ENCODE measurements at places on chromosomes 7 and 10.

DNA sequence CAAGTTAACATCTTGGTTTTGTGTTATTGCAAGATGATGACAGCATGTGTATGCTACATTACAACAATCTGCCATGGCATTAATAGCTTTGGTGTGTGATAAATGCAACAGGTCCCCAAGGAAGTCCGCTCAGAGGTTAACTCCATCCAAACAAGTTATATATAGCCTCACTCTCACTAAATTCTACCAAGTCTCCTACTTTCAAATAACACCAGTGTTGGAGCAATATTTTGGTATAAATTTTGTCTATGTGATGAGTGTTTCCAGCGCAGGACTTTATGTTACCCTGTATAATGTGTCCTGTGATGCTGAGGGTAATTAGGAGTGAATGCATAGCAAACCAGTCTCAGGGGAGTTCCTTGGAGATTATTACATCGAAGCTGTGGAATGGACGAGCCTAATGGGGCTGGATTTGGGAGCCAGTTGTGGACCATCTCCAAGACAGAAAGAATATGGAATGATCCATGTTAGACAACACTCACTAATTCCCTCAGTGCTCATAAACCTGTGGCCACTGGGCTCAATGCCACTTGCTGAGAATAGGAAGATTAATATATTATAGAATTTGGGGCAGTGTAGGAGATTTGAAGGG lies 127.6 kb upstream of the CXCL12 start:
- no peak for DNase-seq

- no peak for DNase-seq
These were observed 17.1 kb downstream of the FAM241B start for GRCh38 chr10:69647126-69647525.

DNA sequence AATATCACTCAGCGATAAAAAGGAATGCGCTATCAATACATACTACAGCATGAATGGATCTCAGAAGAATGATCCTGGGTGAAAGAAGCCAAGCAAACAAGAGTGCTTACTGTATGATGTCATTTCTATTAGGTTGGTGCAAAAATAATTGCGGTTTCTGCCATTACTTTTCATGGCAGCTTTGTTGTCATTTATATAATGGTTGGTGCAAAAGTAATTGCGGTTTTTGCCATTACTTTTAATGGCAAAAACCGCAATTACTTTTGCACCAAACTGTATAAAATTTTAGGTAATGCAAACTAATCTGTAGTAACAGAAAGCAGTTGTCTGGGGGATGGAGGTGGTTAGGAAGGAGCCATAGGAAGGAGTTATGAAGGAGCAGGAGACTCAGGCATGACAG lies 318.3 kb upstream of the ZMIZ1 start:
- no peak for DNase-seq

GRCh38 chr10:5566614-5567013 lies 41.9 kb downstream of the CALML3 start:
- no peak for DNase-seq

DNA sequence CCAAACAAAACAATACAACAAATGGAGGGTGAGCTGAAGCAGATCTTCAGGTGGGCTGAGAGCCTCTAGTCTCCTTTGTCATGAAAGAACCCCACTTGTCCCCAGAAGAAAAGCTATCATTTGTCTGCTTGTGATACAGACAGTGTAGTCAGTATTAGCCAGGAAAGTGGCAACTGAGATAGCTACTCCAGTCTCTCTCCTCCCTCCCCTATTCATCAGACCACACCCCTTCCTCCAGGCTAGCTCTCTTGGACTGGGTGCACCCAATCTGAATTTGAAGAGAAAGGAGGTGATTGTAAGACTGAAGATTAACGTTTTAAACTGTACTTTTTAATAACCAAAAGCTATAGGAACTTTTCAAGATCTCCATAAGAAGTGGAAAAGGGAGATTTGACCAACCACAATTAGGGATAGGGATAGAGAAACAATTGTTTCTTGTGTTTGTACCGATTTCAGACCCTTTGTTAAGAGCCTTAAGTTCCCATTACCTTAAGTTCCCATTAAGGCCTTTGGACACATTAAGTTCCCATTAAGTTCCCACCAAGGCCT lies 14.1 kb downstream of the BMPR1A start:
- peak; percentile 3 for DNase-seq

DNA sequence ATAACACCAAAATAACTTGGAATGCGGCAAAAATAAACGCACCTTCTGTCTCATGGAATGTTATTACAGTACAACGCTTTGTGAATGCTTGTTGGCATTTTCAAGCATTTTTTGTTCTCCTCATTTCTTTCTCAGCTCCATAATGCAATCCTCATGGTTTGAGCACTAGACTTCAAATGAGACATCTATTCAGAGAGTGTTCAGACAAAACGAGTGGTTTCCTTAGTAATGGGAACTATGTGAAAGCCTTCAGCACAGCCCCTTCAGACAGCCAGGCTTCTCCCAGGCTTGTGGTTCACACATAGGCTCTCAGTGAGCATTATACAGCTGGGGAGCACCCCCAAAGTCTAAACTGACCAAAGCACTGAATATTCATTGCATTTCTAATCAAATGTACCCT lies 8.6 kb upstream of the LRRN3 start:
- no peak for DNase-seq

DNA sequence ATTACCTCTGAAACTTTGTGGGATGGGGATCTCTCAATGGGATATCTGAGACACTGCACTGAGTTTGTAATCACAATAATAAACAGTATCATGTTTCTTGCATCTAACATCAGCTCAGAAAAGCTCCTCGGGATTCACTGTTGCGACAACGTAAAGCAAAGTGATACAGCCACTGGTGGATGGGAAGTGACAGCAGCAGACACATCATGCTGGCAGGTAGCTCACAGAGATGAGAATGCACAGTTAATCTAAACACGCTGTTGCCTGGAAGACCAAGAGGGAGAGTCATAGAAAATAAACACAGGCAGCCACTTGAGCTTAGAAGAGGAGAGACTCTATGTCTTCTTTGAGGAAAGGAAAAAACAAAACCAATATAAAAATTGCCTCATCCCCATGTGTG lies 513.8 kb downstream of the MAGI2 start:
- DNase-seq, result no peak

DNA sequence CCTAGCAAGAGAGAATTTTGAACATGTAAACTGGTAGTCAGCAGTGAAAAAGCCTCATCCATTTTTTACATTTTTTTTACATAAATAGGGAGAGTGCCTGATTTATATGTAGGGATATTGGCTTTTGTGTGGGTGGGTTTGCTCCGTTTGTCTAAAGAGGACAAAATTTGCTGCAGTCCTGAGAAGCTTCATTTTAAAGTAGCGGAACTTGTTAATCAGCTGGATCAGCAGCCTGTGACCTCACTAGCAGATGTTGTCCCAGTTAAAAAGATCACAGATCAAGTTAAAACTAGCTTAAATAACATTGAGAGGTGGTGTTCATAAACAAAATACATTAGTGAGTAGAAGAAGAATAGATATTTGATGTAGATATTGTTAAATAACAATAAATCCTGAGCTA lies 2.6 kb downstream of the ATRNL1 start:
- DNase-seq, result no peak

- DNase-seq, result no peak
These were observed 176.2 kb downstream of the LRMDA start for GRCh38 chr10:75607576-75607975.

DNA sequence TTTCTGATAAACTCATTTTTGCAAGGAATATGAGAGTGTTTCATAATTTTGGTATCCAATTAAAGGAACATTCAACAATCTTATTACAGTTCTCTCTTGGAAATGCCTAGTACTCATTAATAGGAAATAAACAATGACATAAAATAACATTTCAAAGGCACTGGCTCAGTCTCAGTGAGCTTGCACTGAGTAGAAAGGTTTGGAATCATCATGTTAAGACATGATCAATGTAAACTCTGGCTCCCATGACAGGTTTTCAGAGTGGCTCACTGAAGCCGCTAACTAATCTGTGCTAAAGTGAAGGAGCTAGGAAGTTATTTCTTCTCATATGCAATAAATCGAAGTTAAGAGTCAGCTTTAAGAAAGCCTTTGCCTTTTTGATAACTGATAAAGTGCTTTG lies 203.3 kb upstream of the HGF start:
- no peak for DNase-seq

DNA sequence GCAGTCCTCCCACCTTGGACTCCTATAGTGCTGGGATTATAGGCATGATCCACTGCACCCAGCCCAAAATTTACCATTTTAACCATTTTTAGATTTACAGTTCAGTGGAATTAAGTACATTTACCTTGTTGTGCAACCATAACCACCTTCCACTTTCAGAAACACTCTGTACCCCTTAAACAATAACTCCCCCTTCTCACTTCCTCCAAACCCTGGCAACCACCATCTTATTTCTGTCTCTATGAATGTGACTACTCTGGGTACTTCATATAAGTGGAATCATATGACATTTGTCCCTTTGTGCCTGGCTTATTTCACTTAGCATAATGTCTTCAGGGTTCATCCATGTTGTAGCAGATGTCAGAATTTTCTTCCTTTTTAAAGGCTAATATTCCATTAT lies 33.6 kb downstream of the SUFU start:
- DNase-seq, result no peak

GRCh38 chr10:21090609-21091082 lies 193.5 kb upstream of the NEBL start:
- DNase-seq, result no peak

GRCh38 chr10:49335364-49335972 lies 36.5 kb downstream of the C10orf71 start:
- no peak for DNase-seq

GRCh38 chr10:124534231-124534798 lies 72.7 kb downstream of the LHPP start:
- no peak for DNase-seq

DNA sequence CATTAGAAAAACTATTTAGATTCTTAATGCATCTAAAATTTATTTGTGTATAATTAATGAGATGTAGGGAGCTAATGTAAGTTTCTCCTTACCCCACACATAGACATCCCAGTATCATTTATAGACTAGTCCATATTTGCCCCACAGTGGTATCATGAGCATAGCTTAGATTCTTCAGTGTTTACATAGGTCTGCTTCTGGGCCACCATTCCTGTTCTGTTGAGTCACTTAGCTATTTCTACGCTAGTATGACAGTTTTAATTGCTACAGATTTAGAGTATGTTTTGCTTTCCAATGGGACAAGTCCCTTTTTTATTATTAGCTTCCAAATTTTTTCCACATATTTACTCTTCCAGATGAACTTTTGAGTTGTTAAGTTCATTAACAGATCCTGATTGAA lies 69.4 kb downstream of the MCMBP start:
- DNase-seq, result no peak

DNA sequence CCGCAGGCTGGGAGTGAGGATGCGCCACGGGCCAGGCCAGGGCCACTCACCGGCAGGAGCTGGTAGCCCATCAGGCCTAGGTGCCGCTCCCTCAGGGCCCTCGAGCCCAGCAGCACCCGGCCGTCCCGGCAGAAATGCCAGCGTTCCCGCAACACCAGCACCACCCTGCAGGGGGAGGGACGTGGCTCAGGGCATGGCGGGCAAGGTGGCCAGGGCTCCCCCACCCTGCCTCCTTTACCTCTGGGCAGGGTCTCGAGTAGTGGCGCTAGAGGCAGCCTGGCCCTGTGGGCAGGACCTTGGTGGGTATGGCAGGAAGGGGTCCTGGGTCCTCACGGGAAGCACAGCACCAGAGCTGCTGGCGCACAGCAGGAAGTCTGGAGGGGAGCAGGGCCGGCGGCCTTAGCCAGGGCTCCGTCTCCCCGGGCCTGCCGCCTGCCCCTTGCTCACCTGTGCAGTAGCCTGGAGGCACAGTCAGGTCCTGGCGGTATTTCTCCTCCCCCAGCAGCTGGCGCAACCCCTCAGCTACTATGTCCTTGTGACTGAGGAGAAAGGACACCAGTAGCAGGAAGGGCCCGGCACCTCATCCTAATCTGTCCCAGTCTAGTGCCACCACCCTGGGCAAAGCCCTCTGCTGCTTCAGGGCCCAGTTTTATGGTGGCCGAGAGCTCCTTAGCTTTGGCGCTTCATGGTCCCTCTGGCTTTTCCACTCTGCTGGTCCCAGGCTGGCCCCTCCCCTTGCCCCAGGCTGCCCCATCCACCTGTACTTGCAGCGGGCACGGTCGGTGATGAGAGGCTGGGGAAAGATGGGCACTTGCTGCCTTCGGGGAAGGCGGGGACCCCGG lies 3.5 kb downstream of the FASTK start:
- DNase-seq, result no peak

- peak; percentile 40 for DNase-seq
These were observed 238.4 kb downstream of the DIP2C start for GRCh38 chr10:451021-451471.

DNA sequence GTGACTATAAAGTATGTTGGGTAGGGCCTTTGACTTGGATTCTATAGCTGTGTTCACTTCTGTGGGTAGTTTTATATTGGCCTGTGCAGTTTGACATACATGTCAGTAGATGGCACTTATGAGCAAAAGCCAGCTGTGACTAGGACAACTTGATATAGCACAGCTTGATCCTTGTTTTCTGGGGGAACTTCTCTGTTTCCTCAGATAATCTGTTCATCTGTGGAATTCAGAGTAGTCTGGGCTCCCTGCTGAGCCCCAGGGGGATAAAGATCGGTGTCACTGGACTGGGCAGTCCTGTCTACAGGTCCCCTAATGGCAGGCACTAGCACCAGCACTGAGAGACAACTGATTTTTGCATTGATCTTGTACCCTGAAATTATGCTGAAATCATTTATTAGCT lies 25.4 kb downstream of the CYP2C9 start:
- DNase-seq, result no peak

DNA sequence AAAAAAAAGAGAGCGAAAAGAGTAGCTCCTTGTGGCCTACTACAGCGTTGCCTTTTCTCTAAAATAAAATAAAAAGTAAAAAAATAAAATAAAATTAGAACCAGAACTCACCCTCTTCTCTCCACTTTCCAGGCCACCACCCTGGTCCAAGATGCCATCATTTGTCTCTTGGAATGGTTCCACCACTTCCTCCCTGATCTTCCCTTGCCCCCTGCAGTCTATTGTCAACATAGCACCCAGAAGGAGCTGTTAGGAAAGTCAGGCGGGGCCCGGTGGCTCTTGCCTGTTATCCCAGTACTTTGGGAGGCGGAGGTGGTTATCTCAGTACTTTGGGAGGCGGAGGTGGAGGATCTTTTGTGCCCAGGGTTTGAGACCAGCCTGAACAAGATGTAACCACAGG lies 7.6 kb upstream of the GRID2IP start:
- peak; percentile 20 for DNase-seq

- no peak for DNase-seq
These were observed 21.1 kb upstream of the HIPK2 start for GRCh38 chr7:139798892-139799291.

- DNase-seq, result no peak
These were observed 83.1 kb upstream of the LYZL1 start for GRCh38 chr10:29205787-29206186.

DNA sequence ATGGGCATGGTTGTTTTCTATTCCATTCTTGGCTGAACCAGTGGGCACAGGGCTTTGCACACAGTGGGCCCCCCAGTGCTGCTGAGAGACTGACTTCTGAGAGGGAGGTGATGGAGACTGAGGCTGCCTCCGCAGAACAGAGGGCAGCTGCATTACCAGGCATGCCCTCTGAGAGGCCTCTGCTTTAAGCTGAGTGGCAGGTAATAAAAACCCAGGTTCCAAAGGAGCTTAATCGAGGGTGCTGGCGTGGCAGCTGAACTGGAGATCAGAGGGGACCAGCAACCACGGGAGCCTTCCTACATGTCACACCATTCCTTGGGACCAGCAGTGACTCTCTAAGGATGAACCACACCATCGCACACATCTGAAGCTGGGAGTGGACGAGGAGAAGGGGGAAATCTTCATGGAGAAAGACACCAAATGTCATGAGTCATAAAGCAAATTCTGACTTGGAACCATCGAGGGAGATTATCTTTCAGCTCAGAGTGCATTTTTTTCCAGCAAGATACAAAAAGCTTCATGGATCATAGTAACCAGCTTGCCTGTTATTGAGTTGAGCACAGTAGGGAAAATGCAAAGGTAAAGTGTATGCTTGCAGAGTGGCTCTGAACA lies 24.6 kb downstream of the HIPK2 start:
- DNase-seq, result no peak
